KBM-7 (cell line): ENCODE measurements at places on chromosomes 1 and 21.
A peak's percentile ranks its signal among the peaks of the same experiment; 100 is the strongest.

GRCh38 chr1:9793291-9793690 is 30.5 kb downstream of the CLSTN1 start:
- DNase-seq = no peak

GRCh38 chr1:46580140-46580903 is 23.7 kb downstream of the MKNK1 start:
- DNase-seq = peak; percentile 80

- peak; percentile 10 for DNase-seq
Observed at GRCh38 chr1:39344394-39345154, 140.1 kb downstream of the MACF1 start.

DNA sequence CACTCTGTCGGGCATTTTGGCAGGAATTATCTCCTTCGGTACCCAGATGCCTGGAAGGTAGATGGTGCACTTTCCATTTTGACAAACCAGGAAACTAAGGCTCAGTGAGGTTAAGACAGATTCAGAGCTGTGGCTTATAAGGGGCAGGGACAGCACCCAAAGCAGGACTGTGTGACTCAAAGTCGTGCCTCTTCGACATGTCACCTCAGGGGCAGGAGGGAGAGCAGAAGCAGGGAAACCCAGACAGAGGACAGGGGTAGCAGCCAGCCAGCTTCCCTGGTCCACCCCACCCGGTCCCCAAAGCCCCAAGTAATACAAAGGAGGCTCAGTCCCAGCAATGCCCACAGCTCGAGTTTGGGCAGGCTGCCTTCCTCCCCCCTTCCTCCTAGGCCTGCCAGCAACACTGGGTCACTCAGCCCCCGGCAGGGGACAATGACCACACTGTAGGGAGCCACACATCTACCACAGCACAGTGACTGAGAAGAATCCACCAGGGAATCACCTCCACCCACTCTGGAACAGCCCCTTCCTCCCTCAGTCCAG is 2.5 kb downstream of the RHOC start:
- no peak for DNase-seq

- no peak for DNase-seq
Observed at GRCh38 chr1:21338573-21339355, 48.5 kb upstream of the ECE1 start.

DNA sequence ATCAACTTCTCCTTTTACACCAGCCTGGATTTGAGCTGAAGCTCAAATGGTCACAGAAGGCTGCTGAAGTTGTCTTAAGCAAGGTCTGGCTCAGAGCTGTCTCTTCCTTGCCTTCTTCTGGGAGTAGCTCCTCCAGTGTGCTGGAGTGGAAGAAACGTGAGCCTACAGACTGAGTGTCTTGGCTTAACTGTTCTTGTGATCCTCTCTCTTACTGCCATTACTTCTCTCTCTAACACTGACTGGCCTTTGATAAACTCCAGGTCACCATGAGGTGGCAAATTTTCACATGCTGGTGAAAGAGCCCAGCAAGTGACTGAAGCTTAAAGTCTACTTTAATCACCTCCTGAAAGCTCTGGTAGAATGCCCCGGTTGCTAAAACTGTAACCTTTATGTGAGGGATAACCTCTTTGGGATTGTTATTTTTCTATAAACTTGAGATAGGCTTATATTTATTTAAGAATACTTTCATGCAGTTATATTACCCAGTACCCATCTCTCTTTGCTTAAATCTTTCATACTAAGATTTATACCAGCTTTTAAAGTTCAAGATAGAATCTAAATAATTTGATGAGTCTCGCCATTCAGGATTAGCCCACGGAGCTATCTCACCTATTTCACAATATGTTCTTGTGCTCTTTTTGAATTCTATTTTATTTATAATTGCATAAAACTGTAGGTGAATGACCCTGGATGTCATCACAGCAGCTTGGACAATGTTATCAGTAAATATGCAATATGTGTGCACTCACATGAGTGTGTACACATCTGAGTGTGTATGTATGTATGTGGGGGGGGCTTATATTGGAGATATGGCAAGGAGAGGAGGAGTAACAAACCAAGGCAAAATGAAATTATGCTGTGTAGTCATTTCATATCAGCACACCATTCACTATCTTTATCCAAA is 924.0 kb downstream of the LTN1 start:
- DNase-seq = no peak

DNA sequence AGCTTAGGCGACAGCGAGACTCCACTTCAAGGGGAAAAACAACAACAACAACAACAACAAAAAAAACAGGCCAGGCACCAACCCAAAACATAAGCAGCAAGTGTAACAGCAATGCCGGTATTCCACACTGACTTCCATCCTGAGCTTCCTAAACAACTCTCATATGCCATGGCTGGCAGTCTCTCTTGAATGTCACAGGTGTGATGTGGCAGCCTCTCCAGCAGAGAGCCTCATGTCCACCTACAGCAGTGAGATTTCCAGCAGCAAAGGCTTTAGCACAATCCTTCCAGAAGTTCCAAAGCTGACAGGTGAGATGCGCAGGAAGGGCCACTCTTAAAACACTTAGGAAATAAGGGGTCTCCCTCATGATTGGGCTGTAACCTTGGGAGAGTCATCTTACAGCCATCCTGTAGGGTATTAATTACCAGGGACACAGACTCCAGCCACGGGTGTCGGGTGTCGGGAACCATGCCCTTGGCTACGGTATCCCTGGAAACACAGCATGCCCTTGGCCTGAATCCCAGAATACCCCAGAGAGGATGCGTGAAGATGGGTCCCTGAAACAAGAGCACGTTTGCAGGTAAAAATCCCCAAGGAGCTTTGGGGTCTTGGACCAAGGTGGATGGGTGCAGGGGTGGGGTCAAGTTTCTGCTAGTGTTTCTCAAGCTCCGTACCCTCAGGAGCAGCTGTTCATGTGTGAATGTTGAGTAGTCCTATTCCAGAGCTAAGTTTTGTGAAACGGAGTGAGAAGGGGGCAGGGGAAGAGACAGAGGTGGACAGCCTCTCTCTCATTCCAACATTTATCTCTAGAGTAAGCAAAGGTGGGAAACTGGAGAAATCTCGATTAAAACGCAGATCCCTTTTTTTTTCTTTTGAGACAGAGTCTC is 31.4 kb downstream of the CLSTN1 start:
- no peak for DNase-seq

DNA sequence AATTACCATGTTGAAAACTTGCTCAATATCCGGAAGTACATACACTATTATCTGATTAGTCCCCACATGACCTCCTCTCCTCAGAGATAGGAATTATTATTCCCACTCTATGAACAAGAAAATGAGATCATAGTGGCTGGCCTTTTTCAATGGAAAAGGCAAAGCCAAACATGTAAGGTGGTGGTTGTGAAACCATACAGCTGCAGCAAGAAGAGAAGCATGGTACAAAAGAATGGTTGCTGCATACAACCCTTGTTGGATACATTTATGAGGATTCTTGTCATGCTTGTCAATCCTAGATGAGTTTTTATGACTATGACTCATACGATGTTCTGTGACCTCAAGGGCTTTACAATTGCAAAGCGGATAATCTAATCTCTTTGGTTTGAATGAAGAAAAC is 514.7 kb downstream of the PLPP3 start:
- DNase-seq = no peak

GRCh38 chr1:46942086-46942485 is 810 bp upstream of the CYP4A11 start:
- no peak for DNase-seq

- no peak for DNase-seq
Observed at GRCh38 chr1:184504040-184504954, 117.5 kb downstream of the C1orf21 start.

DNA sequence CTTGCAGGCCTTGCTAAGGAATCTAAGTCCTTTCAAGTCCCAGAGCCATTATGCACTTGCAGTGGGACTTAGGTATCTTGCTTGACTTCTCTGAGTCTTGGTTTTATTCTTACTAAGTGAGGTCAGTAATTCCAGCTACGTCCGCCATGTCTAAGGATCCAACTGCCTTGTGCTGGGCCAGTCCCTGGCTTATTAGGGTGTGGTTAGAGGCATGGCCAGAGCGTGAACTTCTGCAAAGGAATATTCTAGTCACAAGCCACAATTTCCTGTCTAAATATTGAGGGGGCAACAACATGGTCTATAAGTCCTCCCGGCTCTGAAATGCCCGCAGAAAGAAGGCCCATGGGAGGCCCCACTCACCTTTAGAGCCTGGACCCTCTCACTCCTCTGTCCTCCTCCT is 82.9 kb downstream of the TMEM53 start:
- DNase-seq = no peak

GRCh38 chr1:45569571-45569961 is 14.3 kb upstream of the NASP start:
- no peak for DNase-seq

GRCh38 chr1:182292193-182292741 is 99.3 kb downstream of the GLUL start:
- DNase-seq = no peak

DNA sequence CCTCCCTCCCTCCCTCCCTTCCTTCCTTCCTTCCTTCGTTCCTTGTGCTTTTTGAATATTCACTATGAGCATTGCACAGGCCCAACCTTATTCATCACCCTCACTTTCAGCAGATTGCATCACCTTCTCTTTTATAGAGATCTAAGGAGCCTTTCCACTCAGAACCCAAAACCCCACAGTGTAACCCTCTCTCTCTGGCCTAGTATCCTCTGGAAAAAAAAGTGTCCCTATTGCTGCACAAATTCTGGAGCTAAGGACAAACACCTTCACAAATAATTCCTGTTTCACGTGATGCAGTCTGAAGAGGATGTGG is 25.6 kb downstream of the OR10J5 start:
- DNase-seq = no peak

GRCh38 chr1:29541631-29542030 is 305.3 kb downstream of the PTPRU start:
- DNase-seq = no peak

DNA sequence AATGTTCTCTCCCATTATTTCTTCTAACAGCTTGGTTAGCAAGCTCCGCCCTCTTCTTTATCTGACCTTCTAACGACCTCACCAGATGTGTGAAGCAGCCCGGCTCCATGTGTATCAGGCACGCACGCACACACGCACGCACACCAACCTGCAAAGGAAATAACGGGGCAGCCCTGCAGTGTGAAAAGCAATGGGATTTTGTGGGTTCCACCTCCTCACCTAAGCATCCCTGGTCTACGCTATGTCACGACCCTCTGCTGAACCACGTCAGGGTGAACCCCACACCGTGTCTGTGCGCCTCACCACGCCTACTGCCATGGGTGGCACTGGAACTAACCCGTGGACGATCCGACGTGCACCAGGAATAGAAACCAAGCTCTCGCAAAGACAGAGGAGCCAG is 10.4 kb downstream of the SSU72 start:
- DNase-seq = no peak

- no peak for DNase-seq
Observed at GRCh38 chr1:229947968-229948367, 119.1 kb upstream of the GALNT2 start.

DNA sequence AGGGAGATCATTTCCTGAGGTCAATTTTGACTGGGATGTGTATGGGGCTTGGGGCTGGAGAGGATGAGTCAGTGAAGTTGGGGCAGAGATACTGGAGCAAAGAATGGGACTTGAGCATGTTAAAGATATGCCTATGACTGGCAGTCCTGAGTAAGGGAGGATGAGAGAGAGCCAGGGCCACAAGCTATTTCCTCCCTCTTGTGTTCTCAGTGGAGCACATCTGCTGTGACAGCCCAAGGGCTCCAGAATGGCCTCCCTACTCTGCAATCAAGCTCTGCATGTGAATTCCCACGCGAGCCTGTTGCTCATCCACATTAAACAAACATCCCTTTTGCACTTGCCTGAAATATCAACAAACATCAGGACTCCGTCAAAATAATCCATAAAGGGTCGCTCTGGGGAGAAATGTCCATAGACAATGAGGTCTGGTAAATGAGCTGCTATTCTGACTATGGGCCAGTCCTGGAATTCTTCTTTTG is 9.2 kb downstream of the ADCY10 start:
- no peak for DNase-seq

GRCh38 chr1:48644190-48644900 is 132.3 kb downstream of the BEND5 start:
- no peak for DNase-seq

- DNase-seq = no peak
Observed at GRCh38 chr1:76129731-76130130, 55.2 kb downstream of the ST6GALNAC3 start.

- no peak for DNase-seq
Observed at GRCh38 chr1:201646411-201647022, 107.6 kb downstream of the NAV1 start.

DNA sequence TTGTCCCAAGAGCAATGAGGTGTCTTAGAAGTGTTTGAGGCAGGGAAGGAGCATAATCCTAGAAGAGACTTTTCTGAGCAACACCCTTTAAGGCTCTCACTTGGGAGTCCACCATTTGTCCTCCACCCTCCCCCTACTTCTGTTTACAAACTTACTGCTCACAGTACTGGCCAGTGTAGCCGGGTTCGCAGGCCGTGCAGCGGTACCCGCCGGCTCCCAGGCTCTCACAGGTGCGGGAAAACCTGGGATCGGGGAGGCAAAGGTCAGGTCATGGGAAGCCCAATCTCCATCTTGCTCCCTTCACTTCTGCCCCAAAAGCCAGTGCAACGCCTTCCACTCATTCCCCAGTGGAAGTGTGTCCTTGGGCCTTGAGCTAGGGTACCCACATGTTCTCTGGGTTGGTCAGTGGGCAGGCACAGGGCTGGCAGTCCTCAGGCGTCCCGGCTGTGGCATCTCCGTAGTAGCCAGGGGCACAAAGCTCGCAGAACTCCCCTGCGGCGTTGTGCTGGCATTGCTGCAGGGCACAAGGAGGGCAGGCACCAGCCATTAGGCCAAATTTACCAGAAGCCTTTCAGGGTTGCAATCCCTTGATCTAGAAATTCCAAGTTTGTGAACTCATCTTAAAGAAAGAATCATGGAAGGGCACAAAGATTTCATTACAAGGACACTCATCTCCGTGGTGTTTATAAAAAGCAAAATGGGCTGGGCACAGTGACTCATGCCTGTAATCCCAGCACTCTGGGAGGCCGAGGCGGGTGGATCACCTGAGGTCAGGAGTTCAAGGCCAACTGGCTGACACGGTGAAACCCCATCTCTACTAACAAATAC is 49.8 kb downstream of the LDLRAD2 start:
- DNase-seq = no peak

DNA sequence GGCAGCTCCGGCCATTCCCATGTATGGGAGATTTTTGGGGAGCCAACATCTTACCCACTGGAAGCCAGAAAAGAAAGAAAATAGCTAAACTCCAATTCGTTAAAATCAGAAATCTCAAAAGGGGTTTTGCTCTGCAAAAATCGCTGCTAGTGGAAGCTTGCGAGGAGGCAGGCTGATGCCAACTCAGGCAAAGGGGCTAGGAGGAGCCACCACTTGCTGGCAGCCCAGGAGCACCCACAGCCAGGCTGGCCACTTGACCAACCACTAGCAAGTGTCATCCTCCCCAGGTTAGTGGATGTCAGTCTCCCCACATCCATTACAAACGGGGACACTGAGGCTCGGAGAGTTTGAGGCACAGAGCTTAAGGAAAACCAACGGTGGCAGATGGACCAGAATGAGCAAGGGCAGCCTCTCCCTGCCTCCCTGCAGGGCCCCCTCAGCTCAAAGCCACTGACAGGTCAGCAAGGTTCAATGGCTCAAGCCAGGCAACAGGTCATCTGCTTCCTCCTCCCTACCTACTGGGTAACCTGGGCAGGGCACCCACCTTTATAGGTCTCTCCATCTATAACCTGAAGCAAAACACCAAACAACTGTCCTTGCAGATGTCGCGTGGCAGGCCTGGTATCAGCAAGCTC is 10.8 kb downstream of the KCNN3 start:
- no peak for DNase-seq

GRCh38 chr1:209808059-209808581 is 2.2 kb upstream of the IRF6 start:
- DNase-seq = no peak
